ENCODE measurements at places on chromosomes 4 and X.

- DNase-seq, result peak; percentile 34
Measured at GRCh38 chr4:81913427-81913879, 441.7 kb upstream of the RASGEF1B start.

DNA sequence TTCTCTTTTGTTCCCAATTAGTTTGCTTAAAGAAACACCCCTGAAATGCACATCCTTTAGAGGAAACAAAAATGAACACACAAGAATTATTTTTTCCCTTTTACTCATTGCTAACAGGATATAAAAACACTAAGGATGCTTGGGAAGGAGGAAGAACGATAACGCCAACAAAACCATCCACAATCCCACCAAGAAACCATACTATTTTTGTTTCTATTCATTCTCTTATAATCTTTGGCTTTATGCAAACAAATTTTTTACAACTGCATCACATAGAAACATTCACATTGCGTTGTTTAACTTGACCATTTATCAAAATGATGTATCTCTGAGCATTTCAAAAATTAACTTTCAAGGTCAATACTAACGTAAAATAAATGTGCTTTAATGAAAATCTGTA lies 12.0 kb downstream of the APBB2 start:
- DNase-seq, result no peak

GRCh38 chrX:49947781-49948180 lies 25.4 kb downstream of the CLCN5 start:
- DNase-seq, result no peak

GRCh38 chr4:149047368-149047767 lies 605.2 kb upstream of the NR3C2 start:
- no peak for DNase-seq

- DNase-seq, result no peak
Measured at GRCh38 chrX:154990496-154990895, 32.0 kb downstream of the F8 start.

GRCh38 chrX:73766431-73766795 lies 203.4 kb downstream of the CHIC1 start:
- no peak for DNase-seq

GRCh38 chr4:70405765-70406164 lies 8.0 kb downstream of the OPRPN start:
- no peak for DNase-seq

DNA sequence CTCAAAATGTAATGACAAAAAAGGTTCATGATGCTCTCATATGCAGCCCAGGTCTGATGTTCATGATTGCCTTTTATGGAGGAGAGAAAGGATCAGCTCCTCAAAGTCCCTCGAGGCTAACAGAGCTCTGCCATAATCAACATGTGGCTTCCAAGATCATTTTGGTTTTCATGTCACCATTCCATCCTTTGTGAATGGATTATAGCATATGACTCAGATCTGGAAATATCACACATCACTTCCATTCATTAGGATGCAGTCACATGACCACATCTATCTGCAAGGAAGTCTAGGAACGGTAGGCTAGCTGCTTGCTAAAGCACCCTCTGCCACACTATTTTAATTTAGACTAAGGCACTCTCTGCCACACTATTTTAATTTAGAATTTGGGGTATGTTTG lies 77.6 kb downstream of the COX18 start:
- DNase-seq, result no peak

GRCh38 chr4:141240671-141241070 lies 20.0 kb downstream of the ZNF330 start:
- no peak for DNase-seq

GRCh38 chr4:94271248-94271647 lies 63.6 kb downstream of the SMARCAD1 start:
- DNase-seq, result no peak

DNA sequence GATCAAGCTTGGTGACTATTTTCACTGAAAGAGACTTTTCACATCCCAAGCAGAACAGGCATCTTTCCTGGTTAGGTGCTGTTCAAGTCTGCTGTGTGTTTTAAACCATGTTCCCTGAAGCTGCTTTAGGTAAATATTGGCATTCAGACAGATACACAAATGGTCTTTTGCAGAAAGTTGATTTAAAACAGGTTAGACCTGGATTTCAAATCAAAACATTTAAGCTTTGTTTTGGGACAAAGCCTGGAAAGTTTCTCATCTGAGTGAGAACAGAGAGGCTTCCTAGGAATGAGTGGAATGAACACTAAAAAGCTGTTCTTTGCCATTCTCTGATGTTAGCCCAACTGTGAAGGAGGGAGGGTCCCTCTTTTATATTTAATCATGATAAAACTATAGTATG lies 10.1 kb downstream of the ANXA3 start:
- no peak for DNase-seq

DNA sequence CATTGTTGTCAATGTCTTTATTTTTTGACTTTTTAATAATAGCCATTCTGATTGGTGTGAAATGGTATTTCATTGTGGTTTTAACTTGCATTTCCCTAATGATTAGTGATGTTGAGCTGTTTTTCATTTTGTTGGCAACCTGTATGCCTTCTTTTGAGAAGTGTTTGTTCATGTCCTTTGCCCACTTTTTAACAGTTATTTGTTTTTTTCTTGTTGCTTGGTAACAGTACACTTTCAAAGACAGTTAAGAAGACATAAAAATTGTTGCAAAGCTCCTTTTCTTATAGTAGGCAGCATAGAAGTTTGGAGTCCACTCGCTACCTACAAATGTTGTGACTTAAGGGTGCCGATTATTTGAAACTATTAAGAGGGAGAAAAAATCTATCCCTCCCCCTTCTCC lies 48.7 kb upstream of the SLC7A11 start:
- DNase-seq, result no peak

DNA sequence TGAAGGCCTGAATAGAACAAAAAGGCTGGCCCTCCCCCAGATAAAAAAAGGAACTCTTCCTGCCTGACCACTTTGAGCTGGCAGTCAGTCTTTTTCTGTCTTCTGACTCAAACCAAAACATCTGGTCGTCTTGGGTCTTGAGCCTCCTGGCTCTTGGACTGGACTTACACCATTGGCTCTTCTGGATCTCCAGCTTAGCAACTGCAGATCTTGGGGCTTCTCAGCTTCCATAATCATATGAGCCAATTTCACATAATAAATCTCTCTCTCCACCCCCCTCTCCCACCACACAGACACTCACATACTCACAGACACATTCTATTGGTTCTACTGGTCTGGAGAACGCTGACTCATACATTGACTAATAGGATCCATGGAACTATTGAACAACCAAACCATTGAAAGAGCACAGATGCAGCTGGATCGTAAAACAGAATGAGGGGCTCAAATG lies 15.6 kb upstream of the CWH43 start:
- no peak for DNase-seq

- DNase-seq, result no peak
Measured at GRCh38 chr4:99708551-99708950, 50.9 kb upstream of the C4orf54 start.

Data from activated CD4-positive, alpha-beta T cell treated with anti-CD3 and anti-CD28 coated beads for 24 hours (primary cell).